ENCODE measurements at places on chromosomes 16 and 17.

- DNase-seq: no peak
Measured at GRCh38 chr17:56389356-56389755, 204.1 kb upstream of the NOG start.

DNA sequence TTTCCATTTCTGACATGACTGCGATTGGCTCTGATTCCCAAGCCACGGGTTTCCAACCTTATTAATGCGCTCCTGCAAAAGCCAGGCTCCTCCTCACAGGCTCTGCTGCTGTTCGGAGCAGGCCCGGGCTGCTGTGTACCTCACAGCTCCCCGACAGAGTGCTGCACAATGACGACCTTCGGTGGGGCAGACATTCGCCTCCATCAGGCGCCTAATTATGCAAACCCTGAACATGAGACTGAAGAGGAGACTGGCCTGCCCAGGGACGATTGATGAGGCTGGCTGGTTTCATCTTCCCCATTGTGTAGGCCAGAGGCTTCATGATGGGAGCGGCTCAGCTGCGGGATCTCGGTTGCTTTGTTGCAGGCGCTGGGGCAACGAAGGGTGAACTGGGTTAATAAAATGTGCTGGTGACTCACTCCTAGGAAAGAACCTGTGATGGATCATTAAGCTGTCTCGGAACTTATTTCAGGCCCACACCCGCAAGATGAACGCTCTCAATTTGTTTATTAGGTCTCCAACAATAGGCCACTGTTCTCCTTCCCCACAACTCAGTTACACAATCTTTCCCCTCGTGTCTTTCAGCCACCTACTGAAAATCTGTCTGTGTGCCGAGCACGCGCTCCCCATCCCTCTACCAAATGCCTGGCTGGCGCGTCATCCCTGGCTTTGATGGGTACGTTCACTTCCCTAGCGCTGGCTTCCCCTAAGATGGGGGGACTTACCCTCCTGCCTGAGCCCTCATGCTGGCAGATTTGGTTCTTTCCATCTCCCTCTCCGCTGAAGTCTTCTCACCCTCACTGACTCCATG is 27.2 kb upstream of the TOB1 start:
- no peak for DNase-seq

DNA sequence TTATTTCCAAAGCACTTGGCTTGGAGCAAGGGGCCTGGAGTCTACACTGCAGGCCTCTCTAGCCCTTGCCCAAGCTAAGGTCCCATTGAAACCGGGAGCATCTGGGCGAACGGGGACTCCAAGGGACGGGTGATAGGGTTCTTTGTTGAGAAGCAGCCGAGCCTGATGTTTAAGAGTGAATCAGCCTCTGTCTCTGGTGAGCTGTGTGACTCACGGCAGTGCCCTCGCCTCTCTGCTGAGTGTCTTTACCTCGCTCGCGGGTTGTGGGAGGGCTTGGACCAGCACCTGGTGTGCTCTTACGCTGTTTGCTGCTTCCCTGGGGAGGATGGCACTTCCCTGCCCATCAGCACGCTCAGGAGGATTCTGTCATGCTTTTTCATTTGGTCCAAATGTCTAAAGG is 1.3 kb downstream of the HGS start:
- no peak for DNase-seq

GRCh38 chr17:49871211-49871610 is 23.3 kb upstream of the TAC4 start:
- no peak for DNase-seq

GRCh38 chr17:47177261-47177660 is 11.8 kb downstream of the CDC27 start:
- no peak for DNase-seq

Measured in stimulated activated CD8-positive, alpha-beta memory T cell treated with anti-CD3 and anti-CD28 coated beads, Interleukin-15, amount 100 ng/mL, for 24 hours (primary cell).